IPS-NIHi11 (cell line): ENCODE measurements at places on chromosomes 5 and 9.

GRCh38 chr5:86360801-86361200, 256.9 kb upstream of the COX7C start:
- DNase-seq: no peak

GRCh38 chr9:95834281-95834907, 41.1 kb upstream of the ERCC6L2 start:
- no peak for DNase-seq

DNA sequence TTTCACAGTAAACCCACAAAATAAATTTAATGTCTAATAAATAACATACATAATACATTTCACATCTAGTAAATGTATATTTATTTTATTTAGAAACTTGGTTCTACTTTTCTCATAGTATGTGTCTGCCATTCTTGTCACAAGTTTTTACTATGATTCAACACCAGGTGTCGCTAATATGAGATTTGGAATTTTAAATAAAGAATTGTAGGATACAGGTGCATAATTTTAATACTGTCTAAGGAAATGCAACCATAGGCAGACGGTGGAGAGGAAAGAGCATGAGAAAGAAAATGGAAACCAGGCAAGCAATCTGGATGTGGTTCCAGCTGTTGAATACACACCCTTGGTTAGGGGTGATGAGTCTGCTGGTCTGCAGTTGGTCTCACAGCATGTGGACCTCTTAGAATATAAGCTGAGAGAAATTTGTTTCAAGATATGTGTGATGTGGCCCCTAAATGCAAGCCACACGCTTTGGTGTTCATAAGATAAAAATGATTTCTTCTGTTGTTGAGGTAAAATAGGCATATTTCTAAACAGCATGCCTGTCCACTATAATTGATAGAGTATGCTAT, 114.7 kb upstream of the TXNDC8 start:
- no peak for DNase-seq

GRCh38 chr5:92923885-92924284, 657.1 kb downstream of the NR2F1-AS1 start:
- DNase-seq: peak; percentile 18

DNA sequence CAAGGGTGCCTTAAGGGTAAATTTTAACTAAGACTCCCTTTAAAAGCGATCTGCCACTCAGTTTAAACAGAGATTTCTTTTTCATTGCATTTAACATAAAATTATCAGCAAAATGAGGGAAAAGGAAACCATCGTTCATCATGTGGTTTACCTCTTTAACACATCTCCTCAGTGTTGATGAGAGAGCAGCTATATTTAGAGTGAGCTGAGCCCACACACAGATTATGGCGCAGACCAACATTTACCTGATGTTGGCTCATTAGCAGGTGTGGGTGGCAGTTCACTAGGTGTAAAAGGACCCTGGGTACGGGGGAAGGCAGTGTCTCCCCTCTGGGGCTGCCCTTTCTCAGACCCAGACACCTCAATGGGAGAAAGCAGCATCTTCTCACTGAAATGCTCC, 149.8 kb downstream of the ENTREP1 start:
- DNase-seq: no peak

DNA sequence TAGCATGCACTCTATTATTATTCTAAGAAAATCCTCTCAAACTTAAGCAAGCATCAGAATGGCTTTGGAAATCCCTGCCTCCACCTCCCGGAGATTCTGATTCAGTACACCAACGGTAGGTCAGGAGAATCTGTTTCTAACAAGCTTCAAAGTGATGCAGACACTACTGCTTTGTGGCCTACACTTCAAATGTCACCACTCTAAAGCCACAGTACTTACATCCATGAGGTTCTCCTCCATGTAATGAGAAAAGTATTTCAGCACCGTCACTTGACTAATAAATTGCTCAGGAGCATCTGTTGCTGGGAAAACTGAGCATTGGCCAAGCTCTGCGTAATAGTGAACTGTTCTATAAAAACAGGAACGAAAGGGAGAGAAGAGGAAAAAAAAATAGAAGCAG, 4.8 kb downstream of the PLK2 start:
- DNase-seq: no peak

GRCh38 chr5:149297340-149298025, 25.8 kb downstream of the AFAP1L1 start:
- no peak for DNase-seq

- DNase-seq: no peak
Measured at GRCh38 chr9:117403403-117403811, 11.4 kb downstream of the ASTN2 start.

- no peak for DNase-seq
Measured at GRCh38 chr9:105131981-105132380, 112.5 kb upstream of the SLC44A1 start.

GRCh38 chr9:77983320-77983662, 48.3 kb downstream of the GNAQ start:
- no peak for DNase-seq

GRCh38 chr9:10613419-10613818, 617 bp upstream of the PTPRD start:
- no peak for DNase-seq

DNA sequence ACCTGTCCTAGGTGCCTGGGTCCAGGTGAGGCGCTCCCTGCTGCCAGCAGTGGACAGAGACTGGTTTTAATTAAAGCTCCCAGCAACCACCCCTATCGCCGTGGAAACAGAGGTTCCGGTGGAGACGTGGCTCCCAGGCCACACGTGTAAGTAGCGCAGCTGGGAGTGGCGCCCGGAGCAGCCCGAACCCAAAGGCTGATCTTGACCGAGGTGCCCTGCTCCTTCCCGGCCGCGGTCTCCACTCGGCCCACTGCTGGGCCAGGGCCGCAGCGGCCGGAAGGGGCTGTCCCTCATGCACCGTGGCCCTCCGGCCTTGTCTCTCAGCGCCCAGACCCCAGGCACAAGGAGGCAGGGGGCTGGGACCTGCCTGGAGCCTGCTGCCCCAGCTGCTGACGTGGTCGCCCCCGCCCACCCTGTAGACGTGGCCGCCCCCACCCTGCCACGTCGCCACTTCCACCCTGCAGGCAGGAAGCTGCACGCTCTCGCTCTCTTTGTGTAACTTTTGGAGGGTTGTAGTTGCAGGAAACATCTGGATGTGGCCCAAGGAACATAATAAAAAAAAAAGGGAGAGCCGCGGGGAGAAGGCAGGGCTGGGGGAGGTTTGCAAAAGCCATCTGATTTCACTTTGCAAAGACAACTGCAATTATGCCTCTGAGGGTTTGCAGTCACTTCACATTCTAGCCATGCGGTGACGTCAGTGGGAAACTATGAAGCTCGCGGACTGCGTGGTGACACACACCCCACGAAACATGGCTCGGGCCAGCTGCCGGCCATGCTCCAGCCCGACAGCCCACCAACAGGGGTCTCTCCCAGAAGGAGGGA, 129.9 kb downstream of the RXRA start:
- no peak for DNase-seq

GRCh38 chr9:72681283-72681630, 159.8 kb downstream of the TMC1 start:
- no peak for DNase-seq

- DNase-seq: no peak
Measured at GRCh38 chr5:67010684-67011409, 185.8 kb downstream of the CD180 start.

- DNase-seq: no peak
Measured at GRCh38 chr9:2477755-2478154, 143.8 kb upstream of the VLDLR start.

- DNase-seq: no peak
Measured at GRCh38 chr5:157180374-157181264, at the start of gene ITK. Gene ITK (plus strand): TSS chr5:157180840. CDS start chr5:157180978, 138 bp downstream.

DNA sequence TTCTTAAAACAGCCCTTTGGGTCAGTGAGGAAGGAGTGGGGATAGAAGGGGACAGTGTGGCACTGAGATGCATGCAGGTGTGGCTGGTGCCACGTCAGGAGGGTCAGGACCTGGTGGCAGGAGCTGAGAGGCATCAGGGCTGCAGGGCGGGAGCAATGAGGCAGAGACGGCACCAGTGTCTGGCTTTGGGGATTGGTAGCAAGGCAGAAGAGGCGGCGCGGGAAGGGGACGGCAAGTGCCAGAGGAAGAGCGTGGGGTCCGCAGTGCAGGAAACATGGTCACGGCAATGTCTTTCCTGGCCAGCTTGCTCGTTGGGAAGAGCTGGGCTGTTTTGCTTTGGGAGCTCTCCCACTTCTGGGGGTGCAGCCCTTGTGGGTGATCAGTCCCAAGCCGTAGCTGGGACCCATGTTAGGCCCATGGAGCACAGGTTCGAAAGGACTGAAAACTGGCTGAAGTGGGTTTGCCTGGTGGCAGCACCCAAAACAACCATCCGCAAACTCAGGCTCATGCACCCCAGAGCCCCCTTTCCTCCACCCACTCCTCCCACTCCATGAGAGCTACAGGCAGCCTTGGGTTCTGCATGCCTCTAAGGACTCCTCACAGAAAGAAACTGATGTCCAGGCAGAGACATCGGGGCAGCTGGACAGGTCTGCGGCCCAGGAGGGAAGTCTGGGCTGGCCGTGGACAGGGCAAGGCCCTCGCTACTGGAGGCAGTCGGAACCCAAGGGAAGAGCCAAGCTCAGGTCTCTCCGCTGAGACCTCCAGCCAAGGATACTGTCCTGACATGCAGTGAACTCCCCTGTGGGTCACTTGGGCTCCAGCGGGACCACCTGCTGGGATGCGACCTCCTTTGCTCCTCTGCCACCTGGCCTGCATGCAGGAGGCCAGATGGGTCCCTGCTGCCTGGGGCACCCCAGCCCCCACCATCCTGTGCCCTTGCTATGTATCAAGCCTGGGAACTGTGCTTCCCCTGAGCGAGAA, 104.4 kb downstream of the ZNF354C start:
- DNase-seq: no peak

DNA sequence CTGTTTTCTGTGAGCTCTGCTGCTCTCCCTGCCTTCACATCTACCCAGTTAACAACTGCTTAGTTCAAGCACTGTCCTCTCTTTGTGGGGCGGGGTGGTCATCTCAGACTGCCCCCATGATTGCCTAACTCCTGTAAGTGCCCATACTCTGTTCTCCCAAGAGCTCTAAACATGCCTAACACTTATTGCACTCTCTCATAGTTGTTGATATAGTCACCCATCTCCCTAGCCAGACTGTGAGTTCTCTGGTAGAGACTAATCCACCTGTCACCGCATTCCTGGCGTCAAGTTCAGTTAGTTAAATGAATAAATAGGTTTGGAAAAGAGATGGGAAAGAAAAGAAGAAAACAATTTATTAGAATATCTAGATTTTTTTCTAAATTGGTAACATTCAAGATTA, 18.3 kb upstream of the MUSK start:
- no peak for DNase-seq
